ENCODE measurements at places on chromosomes 6 and 20.

- DNase-seq = no peak
Observed at GRCh38 chr6:46352541-46353268, 138.5 kb downstream of the RCAN2 start.

DNA sequence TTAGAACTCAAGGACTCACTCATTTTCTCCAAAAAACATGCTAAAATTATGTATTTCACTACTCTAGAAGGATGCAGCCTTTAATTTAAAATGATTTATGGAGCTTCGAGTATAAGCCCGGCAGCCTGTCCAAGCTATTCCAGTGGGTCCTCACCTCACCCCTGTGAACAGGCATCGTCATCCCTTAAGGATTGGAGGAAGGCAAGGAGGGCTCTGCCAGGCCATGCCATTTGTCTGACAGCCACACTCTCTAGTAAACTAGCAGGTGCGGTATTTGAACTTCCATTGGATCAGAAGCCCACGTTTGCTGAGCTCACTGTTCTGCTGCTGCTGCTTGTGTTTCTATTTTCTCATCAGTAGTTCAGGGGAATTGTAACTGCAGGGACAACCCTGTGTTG is 39.8 kb upstream of the NAA20 start:
- no peak for DNase-seq

- no peak for DNase-seq
Observed at GRCh38 chr6:5085648-5086293, 630 bp downstream of the PPP1R3G start.

DNA sequence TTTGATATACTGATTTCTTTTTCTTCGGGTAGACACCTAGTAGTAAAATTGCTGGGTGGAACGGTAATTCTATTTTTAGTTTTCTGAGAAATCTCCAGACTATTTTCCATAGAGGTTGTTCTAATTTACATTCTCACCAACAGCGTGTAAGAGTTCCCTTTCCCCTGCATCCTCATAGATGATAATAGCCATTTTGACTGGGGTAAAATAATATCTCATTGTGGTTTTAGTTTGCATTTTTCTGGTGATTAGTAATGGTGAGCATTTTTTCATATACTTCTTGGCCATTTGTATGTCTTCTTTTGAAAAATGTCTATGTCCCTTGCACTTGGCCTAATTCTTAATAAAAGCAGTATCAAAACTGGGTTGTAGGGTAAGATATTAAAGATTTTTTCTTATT is 148.9 kb upstream of the SIM1 start:
- no peak for DNase-seq

- no peak for DNase-seq
Observed at GRCh38 chr6:21173031-21173430, 420.5 kb upstream of the SOX4 start.

DNA sequence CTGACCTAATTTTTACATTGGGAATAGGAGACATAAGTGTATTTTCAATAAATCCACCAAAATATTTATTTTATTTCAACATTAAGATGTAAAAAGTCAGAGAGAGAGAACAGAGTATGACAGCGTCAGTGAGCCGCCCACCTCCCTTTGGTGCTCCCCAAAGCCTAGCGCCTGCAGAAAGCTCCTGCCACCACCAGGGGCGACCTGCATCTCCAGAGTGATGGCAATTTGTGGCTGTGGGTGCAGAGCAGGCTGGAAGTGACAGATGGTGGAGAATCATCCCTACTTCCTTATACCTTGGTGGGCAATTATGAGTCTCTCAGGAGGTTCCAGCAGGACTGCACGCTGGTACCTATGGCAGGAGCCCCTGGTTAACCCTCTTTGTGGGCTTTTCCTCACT is 87.3 kb downstream of the PTPRT start:
- DNase-seq = no peak

DNA sequence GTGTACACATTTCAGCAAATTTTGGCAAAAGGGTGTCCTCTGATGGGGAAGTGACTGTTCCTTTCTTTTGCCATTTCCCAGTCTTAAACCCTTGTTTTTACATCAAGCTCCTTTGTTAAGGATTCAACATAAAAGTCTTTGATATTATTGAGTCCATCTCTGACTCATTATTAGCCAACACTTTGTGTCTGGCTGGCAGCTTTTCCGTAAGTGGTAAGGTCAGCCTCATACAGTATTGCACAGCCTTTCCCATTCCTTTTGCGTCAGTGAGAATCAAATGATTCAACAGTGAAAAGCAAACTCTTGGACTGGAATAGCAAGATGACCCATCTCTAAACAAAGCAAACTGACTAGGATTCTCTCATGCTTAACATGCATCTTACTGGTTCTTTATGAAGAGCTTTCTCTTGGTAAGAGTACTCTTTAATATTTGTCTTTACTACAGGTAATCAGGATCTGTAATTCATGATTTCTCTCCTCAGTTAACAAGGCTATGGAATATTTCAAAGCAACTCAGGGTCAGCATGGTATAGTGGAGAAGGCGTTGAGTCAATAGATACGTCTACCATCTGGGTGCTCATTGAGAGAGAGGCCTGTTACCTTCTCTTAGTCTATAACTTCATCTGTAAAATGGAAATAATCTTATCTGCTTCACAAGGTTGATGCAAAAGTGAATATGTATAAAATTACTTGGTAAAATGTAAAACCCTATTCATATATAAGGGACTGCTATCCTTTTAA is 183.6 kb downstream of the PRL start:
- peak; percentile 94 for DNase-seq

DNA sequence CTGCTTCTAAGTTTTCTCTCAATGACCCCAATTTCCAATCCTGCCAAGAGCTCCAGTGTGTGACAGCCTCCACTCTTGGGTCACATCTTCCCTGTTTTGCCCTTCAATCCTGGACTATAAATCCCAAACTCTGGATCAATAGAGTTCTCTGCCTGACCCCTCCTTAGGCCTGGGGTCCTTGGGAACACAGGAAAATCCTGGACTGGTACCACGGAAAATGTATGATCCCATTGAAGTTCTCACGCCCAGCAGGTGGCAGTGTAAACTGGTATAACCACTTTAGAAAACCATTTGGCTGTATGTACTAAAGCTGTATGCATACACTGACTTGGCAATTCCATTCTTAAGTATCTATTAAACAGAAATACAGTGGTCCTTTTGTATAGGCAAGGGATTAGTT is 98.0 kb downstream of the SNAP25 start:
- no peak for DNase-seq

DNA sequence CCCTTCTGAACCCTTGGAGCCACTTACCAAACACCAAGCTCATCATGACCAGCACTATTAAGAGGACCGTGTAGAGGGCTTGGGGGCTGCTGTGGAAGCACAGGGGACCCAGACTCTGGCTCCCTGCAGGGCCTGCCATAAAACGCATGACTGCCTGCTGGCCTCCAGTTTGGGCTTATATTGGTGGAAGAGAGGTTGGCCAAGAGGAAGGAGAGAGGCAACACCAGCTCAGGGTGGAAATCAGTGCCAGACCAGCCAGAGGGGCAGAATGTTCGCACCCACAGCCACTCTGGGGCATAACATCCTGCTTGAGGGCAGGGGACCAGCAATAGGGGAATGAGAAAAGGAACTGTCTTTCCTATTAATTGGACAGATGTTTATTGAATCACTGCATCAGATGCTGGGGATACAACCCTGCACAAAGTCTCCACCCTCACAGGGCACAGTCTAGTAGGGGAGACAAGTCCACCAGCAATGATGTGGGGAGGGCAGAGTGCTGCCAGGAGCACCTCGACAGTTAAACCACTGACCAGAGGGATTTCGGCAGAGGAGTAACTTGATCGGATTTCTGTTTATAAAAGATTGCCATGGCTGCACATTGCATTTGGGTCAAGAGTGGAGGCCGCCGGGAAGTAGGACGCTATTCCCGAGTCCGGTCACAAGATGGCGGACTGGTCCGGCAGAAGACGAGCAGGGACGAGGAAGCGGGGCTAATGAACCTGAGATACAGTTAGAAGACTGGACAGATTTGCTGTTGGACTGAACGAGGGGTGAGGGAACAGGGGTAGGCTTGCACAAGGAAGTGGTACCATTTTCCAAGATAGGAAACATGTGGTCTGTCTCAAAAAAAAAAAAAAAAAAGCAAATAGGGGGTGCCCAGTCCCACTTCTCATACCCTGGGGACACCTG is at the start of gene LY6G5C:
TSS of gene LY6G5C (minus strand) at position 842 of the 909 bp plus-strand sequence. CDS start at position 148, 694 bp downstream.
- DNase-seq = peak; percentile 84

GRCh38 chr20:12594410-12595088 is 414.2 kb upstream of the SPTLC3 start:
- no peak for DNase-seq

GRCh38 chr6:27514906-27515495 is 42.1 kb upstream of the ZNF184 start:
- no peak for DNase-seq

GRCh38 chr20:18719426-18719825 is 94.2 kb upstream of the SCP2D1 start:
- peak; percentile 6 for DNase-seq

DNA sequence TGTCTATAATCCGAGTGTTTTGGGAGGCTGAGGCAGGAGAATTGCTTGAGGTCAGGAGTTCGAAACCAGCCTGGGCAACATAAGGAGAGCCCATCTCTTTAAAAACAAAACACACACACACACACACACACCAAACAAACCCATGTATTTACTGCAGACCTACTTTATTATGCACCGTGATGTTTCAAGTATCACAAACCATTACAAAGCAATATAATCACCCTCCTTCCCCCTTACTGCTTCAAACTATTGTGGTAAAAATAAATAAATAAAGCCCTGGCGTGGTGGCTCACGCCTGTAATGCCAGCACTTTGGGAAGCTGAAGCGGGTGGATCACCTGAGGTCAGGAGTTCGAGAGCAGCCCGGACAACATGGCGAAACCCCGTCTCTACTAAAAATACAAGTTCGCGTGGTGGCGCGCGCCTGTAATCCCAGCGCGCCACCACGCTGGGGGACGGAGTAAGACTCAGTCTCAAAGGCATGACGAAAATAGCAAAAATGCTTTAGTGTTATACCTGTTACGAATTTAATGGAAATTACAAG is 1.5 kb downstream of the TBCC start:
- no peak for DNase-seq

DNA sequence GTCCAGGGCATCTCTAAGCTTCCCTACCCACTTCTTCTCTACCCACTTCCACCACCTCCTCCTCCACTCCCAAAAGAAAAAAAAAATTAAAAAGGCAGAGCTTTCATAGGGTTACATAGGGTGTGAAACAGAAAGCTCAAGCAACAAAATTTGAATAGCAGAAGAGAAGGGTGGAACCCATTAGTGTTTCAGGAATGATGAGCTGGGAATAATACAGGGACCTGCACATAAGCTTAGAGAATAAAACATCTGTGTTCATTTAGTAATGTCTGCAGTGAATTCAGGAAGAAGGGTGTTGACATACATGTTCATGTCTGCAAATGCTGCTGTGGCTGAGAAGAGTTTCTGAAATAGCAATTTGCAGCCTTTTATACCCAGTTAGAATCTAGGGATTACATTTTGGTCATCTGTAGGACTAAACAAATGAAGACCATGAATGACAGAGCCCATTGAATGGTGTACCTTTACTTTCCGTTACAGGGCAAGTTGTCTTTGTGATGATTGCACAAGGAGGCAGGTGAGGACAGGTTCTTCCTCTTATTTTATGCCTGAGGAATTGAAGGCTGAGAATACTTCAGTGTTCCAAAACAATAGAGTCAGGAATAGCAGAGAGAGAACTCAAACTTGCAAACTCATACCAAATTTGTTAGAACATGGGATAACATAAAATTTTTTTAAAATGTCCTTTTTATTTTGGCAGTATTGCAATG is 975.1 kb downstream of the TFAP2A start:
- DNase-seq = no peak

- DNase-seq = no peak
Observed at GRCh38 chr6:158457616-158458278, 102.1 kb upstream of the TMEM181 start.

- no peak for DNase-seq
Observed at GRCh38 chr6:14883921-14884320, 361.9 kb upstream of the JARID2 start.

- no peak for DNase-seq
Observed at GRCh38 chr6:139546106-139546472, 171.6 kb upstream of the CITED2 start.

- no peak for DNase-seq
Observed at GRCh38 chr6:32271429-32271828, 47.6 kb upstream of the NOTCH4 start.

DNA sequence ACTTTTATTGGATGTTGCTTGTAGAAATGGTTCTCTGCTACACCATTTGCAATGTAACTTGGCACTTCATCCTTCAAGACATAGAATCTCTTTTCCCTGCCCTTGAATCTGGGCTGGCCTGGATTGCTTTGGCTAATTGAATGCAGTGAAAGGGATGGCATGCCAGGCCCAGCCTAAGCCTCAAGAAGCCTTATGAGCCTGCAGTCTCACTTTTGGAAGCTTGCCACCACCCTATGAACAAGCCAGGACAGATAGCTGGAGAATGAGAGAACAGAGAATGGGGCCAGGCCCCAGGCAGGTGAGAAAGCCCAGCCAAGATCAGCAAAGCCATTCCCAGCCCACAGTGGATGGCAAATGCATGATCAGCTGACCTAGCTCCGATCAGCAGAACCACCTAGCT is 350.7 kb upstream of the RNF24 start:
- no peak for DNase-seq

- no peak for DNase-seq
Observed at GRCh38 chr20:23776067-23776771, 25.5 kb upstream of the CST1 start.

- no peak for DNase-seq
Observed at GRCh38 chr6:126007800-126008199, 21.5 kb downstream of the TRMT11 start.

- no peak for DNase-seq
Observed at GRCh38 chr6:125294925-125295324, 6.8 kb downstream of the HDDC2 start.

DNA sequence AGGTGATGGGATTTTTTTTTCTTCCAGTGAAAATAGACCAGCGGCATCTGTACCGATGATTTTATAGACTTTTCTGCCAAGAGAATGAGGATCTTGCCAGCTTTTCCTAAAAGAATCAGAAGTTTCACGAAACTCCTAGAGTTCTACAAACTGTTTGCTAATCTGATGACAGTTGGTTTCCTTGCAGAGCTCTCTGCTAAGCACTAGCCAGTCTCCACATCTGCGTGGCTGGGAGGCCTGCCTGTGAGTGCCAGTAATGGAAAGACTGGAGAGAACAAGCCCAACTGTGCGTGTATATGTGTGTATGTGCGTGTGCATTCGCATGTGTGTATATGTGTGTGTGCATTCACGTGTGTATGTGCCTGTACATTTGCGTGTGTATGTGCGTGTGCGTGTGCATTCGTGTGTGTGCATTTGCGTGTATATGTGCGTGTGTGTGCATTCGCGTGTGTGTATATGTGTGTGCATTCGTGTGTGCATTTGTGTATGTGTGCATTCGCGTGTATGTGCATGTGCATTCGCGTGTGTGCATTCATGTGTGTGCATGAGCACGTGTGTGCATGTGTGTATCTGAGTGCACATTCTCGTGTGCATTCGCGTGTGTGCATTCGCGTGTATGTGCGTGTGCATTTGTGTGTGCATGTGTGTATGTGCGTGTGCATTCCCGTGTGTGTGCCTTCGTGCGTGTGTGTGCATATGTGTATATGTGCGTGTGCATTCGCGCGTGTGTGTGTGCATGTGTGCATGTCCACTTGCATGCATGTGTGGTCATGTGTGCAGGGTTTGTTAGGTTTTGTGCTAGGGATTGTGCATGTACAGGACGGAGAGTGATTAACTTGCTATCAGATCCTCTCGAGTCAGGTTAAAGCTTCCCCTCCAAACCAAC is 379.4 kb downstream of the TAF4 start:
- DNase-seq = no peak
